D341Med (cell line): ENCODE measurements at places on chromosomes 1 and 21.

GRCh38 chr1:226981838-226982237 lies 41.7 kb downstream of the COQ8A start:
- DNase-seq = peak; percentile 30

DNA sequence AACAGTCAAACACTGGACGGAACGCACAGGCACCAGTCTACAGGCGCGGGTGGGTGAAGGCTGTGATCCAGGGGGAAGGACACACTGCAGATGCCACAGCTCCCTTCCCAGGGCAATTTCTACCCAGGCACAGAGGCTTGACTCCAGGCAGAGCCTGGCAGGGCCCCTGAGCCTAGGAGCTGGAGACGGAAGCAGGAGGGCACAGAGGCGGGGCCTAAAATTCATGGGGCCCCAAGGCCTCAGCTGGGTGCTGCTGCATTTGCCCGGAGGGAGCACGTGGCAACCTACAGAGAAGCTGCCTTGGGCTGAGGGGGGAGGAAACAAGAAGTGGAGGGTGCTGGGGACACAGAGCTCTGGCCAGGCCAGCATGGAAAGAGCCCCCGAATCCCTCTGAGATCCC lies 41.2 kb downstream of the UBE2G2 start:
- DNase-seq = no peak

- DNase-seq = no peak
Measured at GRCh38 chr1:226782845-226783601, 43.9 kb upstream of the ITPKB start.

- DNase-seq = no peak
Measured at GRCh38 chr1:182181167-182181572, 119.7 kb upstream of the ZNF648 start.

DNA sequence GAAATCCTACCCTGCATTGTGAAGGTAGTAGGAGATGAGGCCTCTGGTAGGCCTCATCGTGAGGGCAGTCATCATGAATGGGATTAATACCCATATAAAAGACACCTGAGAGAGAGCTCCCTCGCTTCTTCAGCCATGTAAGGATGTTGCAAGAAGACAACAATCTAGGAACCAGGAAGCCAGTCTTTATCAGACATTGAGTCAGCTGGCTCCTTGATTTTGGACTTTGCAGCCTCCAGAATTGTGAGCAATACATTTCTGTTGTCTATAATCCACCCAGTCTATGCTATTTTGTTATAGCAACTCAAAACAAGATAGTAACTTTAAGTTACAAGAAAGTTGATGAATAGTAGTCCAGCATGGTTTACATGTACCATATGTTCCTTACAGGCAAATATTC lies 208.5 kb downstream of the KCNT2 start:
- DNase-seq = no peak

DNA sequence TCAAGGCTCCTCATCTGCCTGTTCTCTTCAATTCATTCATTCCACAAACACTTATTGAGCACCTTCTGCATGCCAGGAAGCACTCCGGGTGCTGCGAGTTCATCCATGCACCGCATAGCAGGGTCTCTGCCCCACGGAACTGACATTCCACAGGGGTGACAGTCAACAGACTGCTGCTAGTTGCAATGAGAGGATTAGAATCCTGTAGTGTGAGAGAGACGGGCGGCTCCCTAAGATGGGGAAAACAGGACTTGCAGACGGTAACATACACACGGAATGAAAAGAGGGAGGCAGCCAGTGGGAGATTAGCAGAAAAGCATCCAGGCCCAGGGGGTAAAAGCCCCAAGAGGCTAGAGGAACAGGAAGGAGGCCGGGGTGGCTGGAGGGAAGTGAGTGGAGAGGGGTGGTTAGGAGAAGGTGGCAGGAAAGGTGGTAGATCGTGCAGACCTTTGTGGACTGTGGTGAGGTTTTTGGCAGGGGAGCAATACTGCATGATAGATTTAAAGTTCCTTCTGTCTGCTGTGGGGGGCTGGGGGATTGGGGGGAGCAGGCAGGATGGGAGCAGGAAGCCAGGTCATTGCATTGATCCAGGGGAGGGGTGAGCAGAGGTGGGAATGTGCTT lies 6.6 kb downstream of the TNFRSF8 start:
- DNase-seq = no peak

DNA sequence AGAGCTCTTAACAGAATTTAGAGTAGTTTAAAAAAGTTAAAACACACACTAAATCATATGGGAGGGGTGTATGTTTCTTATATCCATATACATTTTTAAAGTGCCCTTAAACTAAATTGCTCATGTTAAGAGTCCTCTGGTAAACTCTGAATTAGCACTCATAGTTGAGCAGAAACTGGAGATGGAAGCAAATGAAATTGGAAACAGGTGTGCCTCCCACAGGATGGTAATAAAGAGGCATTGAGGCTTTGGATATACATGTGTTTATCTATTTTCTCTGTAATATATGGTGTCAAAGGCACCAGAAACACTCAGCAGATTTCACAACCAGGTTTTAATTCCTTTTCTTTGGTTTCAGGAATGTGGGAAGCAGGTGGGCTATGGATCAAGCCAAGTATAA lies 188.6 kb downstream of the HS2ST1 start:
- no peak for DNase-seq

DNA sequence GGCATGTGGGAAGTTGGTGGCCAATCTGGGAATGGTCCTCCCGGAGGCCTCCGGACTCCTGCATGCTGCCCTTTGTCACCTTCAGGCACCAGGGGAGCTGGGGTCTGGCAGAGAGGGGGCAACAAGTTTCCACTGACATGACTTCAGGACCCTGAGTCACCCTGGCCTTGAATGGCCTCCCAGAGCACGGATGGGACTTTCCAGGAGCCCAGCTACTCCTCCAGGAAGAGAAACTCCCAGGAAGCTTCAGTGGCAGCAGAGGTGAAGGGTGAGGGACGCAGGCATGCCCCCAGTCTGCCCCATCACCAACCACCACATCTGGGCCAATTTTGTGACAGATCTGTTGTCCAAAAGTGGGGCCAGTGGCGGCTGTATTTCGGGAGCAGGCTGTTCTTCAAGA lies 55.9 kb upstream of the WASF2 start:
- no peak for DNase-seq

DNA sequence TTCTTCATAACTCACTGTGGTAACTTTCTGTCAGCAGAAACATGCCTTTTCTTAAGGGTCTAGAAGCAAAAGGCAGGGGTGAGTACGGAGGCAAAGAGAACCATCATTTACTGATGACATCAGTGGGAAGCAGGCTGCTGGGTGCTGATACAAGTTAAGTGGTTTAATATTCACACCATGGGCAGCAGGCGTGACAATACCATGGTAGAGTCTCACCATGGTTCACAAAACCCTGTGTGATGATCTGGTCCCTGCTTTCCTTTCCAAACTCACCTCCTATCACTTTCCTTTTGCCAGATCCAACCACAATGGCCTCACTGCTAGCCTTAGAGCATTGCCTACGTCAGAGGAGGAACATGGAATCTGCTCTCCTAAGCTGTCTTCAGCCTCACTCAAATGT lies 8.7 kb downstream of the MAB21L3 start:
- DNase-seq = no peak

DNA sequence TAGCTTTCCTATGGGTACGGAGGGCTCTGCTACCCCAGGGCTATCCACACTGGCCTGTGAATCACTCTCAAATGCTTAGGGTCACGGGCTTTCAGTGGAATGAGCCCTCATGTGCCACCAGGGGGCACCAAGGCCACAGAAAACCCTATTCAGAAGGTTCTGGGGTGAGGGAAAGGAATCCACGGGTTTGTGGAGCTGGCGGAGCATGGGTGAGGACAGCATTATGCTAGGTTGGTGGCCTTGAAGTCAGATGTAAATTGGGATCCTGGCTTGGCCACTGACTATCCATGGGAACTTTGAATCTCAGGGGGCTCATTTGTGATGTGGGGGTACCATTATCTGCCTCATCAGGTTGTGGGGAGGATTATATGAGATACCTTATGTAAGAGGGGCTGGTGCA lies 5.1 kb upstream of the LAMTOR5 start:
- peak; percentile 71 for DNase-seq

- no peak for DNase-seq
Measured at GRCh38 chr1:246081138-246081702, 425.9 kb downstream of the SMYD3 start.

- DNase-seq = peak; percentile 57
Measured at GRCh38 chr1:40032240-40032891, 8.2 kb upstream of the CAP1 start.

- DNase-seq = no peak
Measured at GRCh38 chr1:184635347-184635979, 119.2 kb downstream of the EDEM3 start.

- DNase-seq = no peak
Measured at GRCh38 chr1:114428083-114428754, 82.8 kb downstream of the TRIM33 start.

- no peak for DNase-seq
Measured at GRCh38 chr21:31173881-31174555, 135.7 kb upstream of the KRTAP19-8 start.

DNA sequence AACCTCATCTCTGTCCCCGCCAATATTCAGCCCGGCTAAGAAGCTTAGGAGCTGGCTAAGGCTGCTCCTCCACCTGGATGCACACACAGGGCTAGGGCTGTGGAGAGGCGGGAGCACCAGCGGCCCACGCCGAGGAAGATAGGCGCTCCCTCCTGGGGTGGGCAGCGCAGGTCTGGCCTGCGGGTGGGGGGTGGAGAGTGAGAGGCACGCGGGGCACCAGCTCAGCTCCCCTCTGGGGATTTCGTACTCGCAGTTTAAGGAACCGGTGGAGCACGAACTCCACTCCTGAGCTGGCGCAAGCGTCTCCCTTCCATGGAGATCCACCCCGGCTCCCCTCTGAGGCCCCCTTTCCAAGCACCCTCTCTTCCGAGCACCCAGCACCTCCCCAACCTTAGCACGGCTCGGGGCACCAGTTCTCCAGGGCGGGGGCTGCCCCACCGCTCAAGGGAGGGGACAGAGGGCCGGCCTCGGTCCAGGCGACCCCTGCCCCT lies 433 bp upstream of the KAZN start:
- DNase-seq = no peak

- DNase-seq = peak; percentile 75
Measured at GRCh38 chr1:244755673-244756072, 79.8 kb upstream of the COX20 start.

DNA sequence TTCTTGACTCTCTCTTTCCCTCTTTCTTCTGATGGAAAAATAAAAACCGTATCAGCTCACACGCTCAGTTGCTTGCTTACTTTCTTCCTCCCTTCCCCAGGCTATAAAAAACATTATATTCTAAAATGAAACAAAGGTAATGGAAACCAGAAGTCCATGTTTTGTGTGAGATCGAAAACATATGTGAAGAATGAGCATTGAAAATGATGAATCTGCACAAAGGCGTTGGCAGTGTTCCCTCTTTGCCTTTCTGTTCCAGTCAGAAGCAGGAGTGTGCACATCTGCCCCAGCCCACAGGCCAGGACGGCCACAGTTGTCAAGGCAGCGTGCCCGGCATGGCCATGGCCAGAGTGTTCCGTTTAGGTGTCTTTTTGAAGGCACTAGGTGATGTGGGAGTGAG lies 185.3 kb upstream of the USP24 start:
- no peak for DNase-seq

- DNase-seq = no peak
Measured at GRCh38 chr21:45892156-45892915, 89.2 kb upstream of the COL6A1 start.

GRCh38 chr1:191438979-191439378 lies 719.3 kb upstream of the RGS18 start:
- DNase-seq = no peak

GRCh38 chr1:225426395-225427234 lies 1.2 kb downstream of the LBR start:
- DNase-seq = peak; percentile 74

DNA sequence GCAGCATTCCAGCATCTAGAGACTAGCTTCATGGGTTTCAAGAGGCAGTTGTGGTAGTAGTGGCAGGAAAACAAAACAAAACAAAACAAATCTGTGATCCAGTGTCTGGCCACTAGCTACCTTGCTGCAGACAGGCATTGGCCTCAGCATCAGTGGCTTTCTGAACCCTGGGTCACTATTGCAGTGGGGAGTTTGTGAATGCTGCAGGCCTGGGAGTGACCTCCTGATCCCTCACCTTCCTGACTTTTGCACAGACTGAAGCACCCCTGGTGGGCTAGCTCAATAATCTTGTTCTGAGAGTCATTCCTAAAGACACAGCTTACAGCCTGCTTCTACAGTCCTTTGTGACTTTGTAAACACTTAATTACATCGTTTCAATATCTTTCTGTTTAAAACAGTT lies 24.9 kb upstream of the APCS start:
- DNase-seq = no peak

DNA sequence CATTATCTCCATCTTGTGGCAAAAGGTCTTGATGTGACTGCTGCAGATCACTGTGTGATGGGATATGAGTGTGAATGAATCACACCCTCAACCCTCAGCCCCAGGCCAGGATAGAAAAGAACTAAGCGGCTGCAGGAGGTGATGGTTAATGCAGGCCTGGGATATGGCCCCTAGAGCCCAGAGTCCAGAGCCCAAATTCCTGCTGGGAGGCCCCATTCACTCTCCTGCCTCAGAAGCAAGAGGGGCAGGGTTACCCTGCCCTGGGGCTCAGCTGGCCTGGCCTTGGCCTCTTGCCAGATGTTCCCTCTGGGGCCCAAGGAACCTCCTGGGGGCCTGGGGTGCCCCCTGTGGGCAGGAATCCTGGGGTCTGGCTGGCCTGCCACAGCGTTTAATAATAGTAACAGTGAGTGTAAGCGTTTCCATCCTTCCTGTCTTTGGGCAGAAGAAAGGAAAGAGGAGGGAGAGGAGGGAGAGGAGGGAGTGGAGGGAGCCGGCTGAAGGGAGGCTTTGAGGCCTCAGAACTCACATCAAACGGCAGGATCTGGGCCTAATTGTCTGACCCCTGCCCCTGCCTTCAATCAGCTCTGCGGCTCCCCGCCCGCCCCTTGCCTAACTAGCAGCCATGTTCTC lies 26.2 kb downstream of the DMAP1 start:
- no peak for DNase-seq

DNA sequence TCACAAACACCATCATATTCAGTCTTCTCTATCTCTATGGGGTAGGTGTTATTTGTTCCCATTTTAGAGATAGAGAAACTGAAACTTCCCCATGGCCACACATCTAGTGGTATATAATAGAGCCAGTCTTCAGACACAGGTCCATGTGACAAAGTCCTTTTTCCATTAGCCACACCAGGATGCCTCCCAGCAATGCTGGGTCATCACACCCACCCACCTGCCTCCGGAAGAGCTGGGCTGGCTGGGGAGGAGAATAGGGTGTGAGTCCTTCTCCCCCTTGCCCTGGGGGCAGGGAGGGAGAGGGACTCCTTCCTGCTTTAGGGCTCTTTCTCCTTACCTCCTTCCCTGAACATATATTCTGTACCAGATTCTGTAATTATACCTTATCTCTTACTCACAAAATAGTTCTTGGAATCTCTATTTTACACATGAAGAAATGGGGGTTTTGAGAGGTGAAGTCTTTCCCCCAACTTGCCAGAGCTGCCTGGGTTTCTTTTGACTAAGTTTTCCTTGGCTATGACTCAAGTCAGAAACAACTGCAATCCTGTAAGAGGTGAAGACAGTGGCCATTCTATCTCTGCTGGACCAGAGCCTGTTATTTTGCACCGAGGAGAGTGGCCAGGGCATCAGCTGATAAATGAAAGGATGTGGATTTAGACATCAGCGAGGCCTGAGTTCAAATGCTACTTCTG lies 30.0 kb downstream of the SOX13 start:
- DNase-seq = no peak
